ENCODE measurements at places on chromosomes 11 and 22.

DNA sequence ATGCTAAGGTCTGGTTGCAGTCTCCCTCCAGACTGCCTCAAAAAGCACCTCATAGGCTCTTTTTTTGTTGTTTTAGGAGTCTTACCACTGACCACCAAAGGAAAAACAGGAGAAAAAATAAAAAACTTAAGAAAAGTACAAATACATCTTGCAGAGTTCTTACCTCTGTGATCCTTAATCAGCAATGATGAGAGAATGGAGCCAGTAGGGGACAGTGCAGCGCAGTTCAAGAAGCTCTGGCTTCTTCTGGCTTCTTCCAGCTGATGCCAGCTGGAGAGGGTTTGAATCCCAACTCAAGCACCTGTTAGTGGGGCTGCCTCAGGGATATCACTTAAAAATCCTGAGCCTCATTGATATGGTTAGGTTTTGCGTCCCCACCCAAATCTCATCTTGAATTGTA lies 223.3 kb upstream of the ISX start:
- no peak for DNase-seq

GRCh38 chr11:128532016-128532571 lies 55.3 kb downstream of the ETS1 start:
- no peak for DNase-seq

DNA sequence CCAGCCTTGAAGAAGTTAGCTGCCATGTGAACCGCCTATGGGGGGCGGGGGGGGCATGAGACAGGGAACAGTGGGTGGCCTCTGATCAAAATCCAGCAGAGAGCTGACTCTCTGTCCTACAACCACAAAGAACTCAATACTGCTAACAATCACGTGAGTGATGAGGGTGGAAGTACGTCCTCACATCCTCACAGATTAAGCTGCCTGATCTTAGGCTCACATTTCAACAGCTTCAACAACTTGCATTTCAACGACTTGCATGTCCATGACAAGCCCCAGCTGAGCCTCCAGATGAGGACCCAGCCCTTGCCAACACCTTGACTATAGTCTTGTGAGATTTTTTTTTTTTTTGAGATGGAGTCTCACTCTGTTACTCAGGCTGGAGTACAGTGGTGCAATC lies 51.6 kb downstream of the CLMP start:
- DNase-seq: no peak

GRCh38 chr11:125743681-125744080 lies 2.4 kb upstream of the PATE1 start:
- no peak for DNase-seq

GRCh38 chr22:31289344-31289743 lies 2.9 kb downstream of the PIK3IP1 start:
- peak; percentile 77 for DNase-seq

DNA sequence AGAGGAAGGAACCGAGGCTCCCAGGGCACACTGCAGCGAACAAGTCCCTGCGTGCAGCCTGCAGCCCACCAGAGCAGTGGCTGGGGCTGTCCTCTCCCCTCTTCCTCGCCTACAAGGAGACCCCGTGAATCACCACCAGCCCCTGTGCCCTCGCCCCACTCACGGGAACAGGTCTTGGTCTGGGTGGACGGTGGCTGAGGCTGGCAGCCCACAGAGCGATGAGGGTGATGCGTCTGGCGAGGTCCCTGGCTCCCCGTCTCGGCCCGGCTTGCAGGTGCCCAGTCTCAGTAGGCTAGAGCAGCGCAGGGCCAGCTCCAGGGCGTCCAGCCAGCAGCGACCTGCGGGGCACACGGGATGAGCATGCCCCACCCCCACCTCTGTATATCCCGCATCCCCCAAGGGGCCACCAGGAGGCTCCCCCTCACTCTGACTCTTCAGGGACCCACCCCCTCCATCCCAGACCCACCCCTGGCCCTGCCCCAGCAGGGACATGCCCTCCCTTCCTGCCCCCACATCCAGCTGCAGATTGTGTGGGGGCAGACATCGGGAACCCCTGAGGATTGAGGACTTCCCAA lies 50.5 kb upstream of the CARS1 start:
- DNase-seq: no peak

DNA sequence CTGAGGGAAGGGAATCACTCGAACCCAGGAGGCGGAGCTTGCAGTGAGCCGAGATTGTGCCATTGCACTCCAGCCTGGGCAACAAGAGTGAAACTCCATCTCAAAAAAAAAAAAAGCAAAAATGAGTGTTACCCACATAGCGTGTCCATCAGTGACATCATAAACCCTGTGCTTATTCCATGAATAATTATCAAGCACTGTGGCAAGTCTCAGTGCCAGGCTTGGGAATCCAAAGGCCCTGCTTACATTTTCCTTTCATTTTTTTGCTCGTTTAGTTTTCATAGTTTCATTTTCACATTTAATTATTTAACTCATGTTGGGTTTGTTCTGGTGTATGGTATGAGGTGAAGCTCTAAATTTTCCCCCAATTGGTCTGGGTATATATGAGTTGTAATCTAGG lies 46.5 kb downstream of the NEU3 start:
- no peak for DNase-seq

- DNase-seq: no peak
Measured at GRCh38 chr11:121270001-121270678, 22.4 kb upstream of the SC5D start.

DNA sequence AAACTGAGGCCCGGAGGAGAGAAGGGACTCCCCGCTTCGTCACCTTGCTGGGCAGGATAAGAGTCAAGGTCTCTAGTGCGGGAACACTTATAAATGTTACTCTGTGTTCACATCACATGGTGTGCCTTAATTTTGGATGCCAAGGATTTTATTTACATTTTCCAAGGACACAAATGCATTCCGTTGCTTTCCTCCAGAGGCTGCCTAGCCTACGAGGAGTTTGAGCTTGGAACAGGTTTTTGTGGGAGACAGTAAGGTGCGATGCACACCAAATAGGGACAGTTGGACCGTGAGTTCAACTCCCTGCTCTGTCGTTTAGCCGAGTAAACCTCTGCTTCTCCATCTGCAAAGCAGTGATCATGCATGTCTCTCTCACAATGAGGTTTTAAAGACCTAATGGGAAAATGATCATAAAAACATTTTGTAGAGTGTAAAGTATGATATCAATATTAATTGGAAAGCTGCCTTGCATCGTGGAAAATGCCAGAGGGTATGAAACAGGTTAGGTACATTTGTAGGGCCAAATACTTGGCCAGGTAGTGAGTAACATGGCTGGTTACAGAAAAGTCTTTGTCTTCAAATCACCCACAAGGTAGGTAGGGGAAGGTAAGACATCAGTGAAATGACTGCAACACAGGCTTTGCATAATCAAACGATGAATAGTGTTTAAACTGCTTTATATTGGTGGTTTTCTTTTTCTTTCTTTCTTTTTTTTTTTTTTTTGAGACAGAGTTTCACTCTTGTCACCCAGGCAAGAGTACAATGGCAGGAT lies 61.8 kb downstream of the ST3GAL4 start:
- no peak for DNase-seq

DNA sequence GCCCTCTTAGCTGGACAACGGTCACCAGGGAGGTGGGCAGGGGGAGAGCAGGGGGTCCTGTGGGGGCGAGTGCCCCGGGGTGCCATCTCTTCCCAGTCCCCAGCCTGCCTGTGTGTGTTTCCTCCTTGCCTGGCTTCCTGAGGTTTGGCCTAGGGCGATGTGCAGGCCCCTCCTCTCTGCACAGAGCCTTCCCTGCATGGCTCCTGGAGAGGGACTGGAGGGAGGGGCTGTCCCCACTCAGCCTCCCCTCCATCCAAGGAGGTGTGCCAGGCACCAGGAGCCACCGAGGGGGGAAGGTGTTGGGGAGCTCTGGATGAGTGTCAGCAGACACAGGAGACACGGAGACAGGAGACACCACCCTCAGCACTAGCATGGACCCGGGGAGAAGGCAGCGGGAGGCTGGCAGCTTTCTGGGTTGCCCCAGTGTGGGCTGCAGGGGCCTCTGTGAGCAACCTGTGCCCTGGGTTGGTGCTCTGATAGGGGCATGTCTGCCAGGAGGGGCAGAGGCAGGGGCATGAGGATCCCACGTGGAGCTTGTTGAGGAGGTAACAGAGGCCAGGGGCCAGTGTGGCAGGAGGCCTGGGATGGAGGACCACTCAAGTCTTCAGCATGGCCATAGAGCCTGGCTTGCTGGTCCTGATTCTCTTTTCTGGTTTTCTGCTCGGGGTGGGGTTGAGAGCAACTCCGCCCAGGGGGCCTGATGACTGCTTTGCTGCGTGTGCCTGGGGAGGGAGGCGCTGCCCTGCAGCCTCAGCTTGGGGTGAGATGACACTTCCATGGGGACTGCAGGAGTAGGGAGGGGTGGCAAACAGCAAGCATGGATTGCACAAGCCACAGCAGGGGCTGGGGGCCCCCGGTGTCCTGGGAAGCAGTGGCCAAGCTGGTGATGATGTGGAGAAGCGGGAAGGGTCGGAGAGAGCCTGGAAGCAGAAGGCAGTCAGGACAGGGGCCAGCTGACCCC lies 78.8 kb downstream of the ST3GAL4 start:
- no peak for DNase-seq

DNA sequence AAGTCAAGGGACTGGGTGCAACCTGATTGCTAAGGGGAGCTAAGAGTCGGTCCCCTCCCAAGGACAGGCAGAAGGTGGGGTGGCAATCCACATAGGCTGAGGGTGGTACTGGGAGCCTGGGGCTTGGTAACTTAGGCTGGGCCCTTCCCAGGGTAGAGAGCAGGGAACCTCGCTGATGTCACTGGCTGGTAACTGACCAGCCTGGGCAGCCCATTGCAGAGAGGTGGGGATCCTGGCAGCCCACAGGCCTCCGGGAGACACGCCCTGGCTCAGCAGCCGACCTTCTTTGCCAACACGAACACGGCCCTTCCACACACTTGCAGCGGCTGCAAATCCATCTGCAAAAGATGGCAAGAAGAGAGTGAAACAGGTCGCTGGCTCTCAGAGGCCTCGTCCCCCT lies 25.4 kb downstream of the A4GALT start:
- DNase-seq: no peak

DNA sequence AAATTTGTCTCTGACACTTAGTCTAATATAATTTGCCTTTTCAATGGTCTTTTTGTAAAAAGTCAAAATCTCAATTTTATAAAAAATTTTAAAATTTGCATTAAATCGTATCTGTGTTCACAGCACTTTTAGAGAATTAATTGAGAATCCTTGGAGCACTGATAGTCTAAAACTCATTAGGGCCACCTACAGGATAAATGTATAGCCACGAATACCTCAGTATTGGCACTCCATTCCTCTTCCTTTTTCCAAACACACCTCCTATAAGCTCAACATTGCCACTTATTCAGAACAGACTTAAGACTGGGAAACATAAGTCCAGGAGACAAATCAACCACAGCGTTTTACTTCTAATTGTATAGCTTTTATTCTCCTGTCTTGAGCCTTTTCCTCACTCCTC lies 776.0 kb upstream of the ARHGAP42 start:
- DNase-seq: no peak

DNA sequence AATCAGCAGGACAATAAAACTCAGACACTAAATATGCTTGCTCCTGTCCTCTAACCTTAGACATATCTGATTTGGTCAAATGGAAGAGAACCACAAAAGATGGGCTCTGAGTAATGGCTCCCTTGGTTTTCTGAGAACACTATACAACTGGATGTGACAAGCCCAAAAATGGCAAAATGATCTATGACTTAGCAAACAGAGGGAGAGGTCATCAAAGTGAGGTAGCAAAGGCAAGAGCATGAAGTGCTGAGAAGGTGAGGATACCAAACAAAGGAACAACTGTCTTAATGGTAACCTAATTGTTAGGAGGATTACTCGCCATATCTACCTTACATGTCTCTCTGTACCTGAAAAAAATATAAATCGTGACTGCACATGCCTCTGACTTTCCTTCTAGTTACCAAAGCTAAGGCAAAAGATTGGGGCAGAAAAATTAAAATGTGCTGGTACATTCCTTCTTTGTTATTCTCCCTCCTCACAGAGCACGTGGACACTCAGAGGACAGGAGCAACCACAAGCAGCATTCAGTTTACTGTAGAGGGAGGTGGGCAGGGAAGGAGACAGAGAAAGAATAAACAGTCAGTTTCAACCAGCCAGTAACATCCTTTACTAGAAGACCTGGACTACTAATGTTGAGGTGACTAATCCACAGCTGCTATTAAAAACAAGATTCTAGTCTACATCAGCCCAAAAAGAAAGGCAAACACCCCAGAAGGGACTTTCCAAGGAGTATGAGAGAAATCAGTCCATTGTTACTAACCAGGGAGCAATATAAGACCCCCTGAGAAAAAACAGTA lies 88.8 kb downstream of the AMBRA1 start:
- no peak for DNase-seq

- no peak for DNase-seq
Measured at GRCh38 chr22:22558071-22558971, 744 bp downstream of the PRAME start.

DNA sequence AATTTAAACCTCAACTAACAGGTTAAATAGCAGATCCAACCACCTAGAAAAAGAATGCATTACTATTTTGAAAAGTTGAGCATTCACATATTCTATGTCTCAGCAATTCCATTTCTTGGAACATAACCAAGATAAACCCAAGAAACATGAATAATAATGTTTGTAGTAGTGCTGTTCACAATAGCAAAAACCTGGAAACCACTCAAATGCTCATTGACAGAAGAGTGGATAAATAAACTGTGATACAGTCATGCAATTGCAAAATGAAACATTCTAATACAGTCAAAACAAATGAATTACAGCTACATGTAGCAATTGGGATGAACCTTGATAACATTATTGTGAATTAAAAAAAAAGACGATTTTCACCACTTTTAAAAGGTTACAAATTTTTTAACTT lies 162.8 kb upstream of the TMEM45B start:
- peak; percentile 67 for DNase-seq

DNA sequence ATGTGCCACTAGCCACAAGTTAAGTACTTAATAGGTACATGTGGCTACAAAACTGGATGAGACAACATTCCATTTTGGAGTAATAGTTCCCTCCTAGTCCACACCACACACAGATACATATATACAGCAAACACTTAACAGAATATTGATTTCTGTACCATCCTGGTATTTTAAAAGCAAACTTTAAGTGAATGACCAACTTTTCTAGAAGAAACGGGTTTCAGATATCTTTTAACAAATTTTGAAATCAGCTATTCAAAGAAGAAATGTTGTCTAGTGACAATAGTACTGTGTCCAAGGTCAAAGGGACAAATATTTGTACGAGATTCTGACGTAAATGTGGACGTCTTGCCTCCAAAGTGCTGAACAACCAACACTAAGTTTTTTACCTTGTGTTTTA lies 12.3 kb upstream of the CARD16 start:
- DNase-seq: no peak

DNA sequence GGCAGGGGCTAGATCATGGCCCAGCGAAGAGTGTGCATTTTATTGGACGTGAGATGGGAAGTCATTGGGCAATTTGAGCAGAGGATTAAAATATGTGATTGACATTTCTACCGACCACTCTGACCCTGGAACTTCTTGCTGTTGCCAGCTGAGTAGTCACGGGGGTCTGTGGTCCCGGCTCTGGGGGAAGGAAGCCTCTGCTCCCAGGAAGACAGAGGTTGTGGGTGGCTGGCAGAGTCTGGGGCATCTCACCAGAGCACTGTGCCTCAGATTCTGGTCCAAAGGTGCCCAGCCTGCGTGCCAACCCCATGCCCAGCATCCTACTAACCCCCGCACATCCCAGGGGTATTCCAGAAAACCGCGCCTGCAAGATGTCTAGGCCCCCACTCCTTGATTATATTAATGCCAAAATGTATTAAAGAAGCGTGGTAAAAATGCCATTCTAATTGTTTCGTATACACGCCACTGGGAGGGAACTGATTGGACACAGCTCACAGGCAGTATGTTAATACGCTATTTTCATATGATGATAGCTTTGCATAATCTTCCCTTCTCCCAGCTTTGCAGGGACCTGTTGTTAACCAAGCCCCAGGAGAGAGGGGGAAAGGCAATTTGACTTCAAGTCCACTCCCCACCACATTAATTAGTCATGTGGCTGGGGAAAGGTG lies 25.3 kb upstream of the LMO1 start:
- DNase-seq: no peak

- DNase-seq: no peak
Measured at GRCh38 chr22:20550057-20550817, 42.8 kb downstream of the MED15 start.
